ENCODE measurements at places on chromosomes 5 and 9. TPM values are rescaled to one million over a fixed set of nuclear protein-coding genes. Genes with fewer than 3 reads are reported as not detected.

The MEIKIN gene
- polyA plus RNA-seq: not detected

The PPP3R2 gene
- polyA plus RNA-seq: not detected

The CDC20B gene
- 0.15 TPM for polyA plus RNA-seq

The IL13 gene
- polyA plus RNA-seq: not detected

The MAMDC2 gene
- 0.31 TPM for polyA plus RNA-seq
